ENCODE measurements at places on chromosomes 2 and 18. TPM values are rescaled to one million over a fixed set of nuclear protein-coding genes. Genes with fewer than 3 reads are reported as not detected.

Gene SF3B6
- 282 TPM for total RNA-seq

Gene CWC22
- total RNA-seq = 31.7 TPM

Gene ITPRID2
- total RNA-seq = 168 TPM

Gene GPR45
- not detected for total RNA-seq

Gene NYAP2
- total RNA-seq = not detected

Gene HOXD3
- not detected for total RNA-seq
